Central memory CD4-positive, alpha-beta T cell (primary cell): ENCODE measurements at places on chromosomes 2 and 18.

DNA sequence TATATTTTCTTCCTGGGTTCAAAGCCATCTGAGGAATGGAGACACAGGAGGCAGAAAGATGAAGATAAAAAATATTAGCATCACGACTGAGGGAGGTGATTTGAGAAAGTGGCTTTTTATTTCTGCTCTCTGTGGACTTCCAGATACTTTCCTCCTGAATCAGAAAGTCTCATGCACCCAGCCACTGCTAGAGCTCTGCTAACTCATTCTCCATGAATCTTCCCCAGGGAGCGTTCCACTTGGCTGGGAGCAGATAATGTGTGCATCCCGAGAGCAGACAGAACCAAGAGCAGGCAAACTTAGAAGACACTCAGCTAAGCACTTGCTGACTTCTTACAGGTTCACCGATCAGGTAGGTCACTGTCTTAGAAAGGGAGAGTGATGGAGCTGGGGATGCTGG lies 264.1 kb upstream of the THUMPD2 start:
- DNase-seq: no peak

DNA sequence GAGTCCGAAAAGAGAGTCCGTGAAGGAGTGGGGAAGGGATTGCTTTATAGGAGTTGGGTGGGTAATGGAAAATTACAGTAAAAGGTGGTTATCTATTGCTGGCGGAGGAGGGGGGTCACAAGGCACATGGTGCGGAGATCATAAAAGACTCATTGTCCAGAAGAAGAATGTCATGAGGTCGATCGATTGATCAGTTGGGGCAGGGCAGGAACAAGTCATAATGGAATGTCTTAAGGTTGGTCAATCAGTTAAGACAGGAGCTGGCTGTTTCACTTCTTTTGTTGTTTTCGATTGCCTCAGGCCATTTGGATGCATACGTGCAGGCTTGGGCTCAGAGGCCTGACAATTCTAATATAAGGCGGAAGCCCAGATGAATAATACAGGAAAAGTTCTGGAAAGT lies 473.0 kb upstream of the TNP1 start:
- DNase-seq: no peak

DNA sequence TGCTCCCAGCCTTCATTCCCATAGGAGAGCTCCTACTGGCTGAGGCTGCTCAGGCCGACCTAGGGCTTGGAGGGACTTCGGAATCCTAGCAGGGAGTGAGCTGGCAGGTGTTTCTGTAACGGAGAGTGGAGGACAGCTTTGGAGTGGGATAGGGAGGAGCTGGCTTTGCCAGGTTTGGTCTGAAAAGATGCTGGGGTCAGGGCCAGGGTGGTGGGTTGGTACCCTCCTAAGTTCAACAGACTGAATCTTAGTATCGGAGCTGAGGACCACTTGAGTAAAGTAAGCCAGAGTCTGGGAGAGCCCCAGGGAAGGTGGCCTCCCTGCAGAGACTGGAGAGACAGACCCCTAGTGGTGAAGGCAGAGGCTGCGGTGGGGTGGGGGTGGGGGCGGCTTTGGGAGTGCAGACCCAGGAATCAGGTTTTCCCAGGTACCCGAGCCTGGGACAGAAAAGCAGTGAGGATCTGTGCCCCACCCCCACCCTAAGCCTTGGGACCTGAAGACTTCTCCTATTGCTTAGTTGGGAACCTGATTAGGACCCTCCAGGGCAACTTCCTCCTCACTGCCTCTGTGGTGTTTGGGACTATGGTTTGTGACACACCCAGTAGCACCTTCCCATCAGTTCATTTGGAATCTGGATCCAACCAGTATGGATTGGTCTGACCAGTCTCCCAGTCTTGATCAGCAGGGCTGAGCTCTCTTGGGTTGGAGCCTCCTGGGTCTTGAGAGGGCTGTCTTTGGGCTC lies 3.0 kb downstream of the CNNM4 start:
- DNase-seq: no peak

DNA sequence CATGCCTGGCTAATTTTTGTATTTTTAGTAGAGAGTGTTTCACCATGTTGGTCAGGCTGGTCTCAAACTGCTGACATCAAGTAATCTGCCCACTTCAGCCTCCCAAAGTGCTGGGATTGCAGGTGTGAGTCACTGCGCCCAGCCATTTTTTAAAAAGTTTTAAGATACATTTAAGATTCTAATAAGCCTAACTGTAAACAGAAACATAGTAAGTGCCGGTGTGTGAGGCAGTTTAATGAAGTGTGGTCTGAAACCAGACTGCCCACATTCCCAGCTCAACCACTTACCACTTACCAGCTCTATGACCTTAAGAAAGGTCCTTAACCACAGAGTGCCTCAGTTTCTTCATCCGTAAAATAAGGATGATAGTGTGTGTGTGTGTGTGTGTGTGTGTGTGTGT lies 42.4 kb downstream of the TMEM237 start:
- DNase-seq: no peak

DNA sequence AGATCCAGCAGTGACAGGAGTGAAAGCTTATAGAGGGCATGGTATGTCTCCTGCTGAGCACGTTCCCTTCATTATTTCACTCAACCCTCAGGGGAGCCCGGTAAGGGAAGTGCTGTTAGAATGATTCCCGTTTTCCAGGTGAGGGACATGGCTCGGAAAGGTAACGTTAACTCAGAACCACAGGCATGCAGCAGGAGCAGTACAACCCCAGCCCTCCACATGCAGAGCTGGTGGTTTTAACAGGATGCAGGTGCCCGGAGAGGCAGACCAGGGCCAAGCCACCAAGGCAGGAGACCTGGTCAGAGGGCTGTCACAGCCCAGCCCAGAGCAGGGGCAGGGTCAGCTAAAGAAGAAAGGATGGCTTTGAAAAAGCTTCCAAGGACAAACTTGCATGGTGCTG lies 268.5 kb downstream of the SH3BP4 start:
- DNase-seq: no peak

DNA sequence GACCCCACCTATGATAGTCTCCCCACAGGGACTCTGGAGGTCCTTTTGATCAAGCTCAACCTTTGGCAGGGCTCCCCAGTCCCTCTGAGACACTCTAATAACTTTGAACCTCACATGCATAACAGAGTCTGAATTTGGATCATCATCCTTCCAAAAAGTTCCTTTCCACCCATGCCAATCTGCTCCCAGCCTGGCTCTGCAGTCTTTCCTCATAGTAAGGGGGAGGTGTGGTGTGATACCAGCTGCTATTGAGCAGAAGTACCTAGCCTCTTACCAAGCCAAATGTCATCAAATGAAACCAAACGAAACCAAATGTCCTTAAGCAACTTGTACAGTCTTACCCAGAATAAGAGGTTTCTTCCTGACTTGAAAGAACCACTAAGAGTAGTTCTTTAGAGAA lies 36.5 kb downstream of the DTNA start:
- no peak for DNase-seq

- no peak for DNase-seq
These were observed 404.3 kb downstream of the ZNF521 start for GRCh38 chr18:24947521-24948305.

DNA sequence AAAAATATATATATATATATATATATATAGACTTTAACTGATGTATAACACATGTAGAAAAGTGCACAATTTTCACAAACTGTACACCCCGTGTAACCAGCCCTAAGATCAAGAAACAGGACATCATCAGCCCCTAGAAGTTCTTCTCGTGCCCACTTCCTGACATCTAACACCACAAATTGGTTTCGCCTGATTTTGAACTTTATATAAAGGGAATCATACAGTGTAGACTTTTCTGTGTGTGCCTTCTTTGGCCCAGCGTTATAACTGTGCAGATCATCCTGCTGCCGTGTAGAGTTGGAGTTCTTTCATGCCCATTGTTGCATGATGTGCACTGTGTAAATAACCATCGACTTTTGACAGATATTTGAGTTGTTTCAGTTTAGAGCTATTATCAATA lies 41.0 kb downstream of the SMAD7 start:
- peak; percentile 28 for DNase-seq

- no peak for DNase-seq
These were observed 66.3 kb downstream of the NBAS start for GRCh38 chr2:15494877-15495276.
